ENCODE measurements at places on chromosomes 13 and 19. TPM values are rescaled to one million over a fixed set of nuclear protein-coding genes. Genes with fewer than 3 reads are reported as not detected.

The C19orf53 gene
- 101 TPM for polyA plus RNA-seq

The SYT3 gene
- polyA plus RNA-seq, result 1.2 TPM

The C5AR1 gene
- polyA plus RNA-seq, result 6.8 TPM

The SIPA1L3 gene
- polyA plus RNA-seq, result 27.7 TPM

The OVOL3 gene
- not detected for polyA plus RNA-seq

The LILRB1 gene
- 1.4 TPM for polyA plus RNA-seq

- peak; percentile 56 for DNase-seq
Observed at GRCh38 chr19:19145684-19146608, 7.7 kb upstream of the TMEM161A start.

DNA sequence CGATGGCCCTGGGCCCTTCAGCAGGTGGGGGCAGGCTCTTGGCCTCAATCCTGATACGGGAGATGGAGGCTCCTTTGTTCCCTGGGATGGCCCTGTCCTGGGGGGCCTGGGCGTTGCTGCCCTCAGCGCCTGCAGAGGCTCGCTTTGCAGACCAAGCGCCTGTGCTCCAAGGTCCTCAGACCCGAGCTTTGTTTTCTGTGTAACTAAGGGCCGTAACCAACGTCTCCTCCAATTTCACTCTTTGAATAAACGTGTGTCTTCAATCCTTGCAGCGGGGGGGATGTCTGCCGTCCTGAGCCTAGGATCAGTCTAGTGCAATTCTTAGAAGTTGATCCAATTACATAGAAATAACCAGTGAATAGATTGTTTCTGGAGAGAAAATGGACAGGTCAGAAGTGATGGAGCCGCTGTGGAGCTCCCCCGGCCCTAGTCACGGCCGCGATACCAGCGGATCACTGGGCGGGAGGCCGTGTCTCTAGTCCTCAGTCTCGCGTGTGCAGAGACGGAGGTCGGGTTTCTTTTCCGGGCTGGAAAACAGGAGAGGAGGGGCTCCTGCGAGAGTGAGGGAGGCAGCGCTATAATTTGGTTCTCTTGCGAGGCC, 5.3 kb downstream of the PTBP1 start:
- no peak for DNase-seq

DNA sequence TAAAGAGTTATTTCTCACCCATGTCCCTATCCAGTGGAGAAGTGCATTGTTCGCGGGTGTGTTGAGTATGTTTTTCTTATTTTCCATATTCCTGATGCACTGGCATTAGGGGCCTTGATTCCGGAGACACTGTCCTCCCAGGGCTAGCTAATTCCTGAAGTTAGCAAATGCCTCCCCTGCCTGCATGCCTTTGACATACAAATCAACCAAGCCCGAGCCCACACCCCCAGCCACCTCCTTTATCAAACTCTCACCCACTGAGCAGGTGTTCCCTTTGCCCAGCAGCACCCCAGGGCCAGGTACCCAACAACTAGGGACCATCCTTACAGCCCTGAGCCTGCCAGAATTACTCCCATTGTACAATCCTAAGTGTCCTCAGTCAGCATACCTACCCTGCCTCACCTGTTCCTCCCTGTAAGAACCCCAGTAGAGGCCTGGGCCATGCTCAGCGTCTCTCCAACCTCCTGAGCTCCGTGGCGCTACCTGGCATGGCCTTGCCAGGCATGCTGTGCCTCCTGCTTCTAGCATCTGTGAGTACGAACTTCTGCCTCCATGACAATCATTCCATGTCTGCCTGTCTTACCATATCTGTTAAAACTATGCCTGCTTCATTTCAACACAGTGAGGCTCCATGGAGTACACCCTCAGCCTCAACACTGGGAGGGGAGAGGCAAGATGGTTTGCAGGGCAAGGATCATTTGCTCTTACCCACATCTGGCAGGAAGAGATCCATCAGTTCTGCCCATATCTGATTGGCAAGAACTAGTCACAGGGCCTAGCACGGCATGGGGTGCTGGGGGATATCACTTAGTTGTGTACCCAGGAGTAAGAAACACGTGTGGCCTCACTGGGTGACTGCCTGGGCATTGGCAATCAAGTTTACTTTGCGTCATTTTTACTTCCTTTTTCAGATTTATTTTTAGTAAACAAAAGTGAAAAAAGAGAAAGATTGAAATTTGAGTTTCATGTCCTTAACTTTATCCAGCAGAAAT, 203.9 kb downstream of the SHISA2 start:
- DNase-seq, result no peak

DNA sequence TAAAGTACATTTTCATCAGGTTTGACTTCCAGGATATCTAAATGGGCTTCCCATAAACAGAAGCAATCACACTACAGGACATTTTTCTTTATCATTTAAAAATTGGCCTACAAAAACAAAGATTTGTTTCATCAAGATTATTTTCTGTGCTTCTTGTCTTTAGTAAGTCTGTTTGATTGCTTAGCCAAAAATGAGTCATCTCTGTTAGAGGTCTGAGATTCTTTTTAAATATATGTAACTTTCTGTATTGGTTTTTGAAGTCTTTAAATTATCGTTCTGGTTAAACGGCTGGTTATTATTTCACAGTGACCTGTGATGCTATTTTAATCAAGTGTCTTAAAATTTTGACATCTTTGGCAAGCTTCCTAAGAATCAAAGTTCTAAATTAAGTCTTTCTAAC, 62.7 kb downstream of the SLITRK1 start:
- DNase-seq, result no peak

GRCh38 chr19:1865172-1866010, 2.0 kb upstream of the KLF16 start:
- no peak for DNase-seq

DNA sequence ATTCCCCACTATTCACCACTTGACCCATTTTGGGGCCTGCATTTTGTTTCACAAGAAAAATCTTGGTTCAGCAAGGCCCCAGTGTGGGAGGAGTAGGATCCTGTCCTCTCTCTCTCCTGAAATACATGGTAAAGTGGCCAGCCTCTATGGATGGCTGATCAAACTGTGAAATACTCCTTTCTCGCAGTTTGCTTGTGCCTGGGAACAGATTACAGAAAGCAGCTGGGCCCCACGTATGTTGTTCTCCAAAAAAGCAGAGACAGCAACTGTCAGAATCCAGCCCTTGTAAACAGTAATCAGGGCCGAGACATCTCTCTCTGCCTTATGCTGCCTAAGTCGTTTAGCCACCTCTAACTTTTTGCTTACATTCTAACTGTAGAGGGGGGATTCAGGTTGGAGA, 61.0 kb upstream of the RAP2A start:
- DNase-seq, result peak; percentile 40

- DNase-seq, result no peak
Observed at GRCh38 chr19:334296-335071, 10.1 kb downstream of the MIER2 start.

Measured in left kidney (tissue), 8 donors.